ENCODE measurements at places on chromosomes 6 and 20.

- no peak for DNase-seq
Measured at GRCh38 chr20:48096957-48097890, 311.9 kb upstream of the SULF2 start.

DNA sequence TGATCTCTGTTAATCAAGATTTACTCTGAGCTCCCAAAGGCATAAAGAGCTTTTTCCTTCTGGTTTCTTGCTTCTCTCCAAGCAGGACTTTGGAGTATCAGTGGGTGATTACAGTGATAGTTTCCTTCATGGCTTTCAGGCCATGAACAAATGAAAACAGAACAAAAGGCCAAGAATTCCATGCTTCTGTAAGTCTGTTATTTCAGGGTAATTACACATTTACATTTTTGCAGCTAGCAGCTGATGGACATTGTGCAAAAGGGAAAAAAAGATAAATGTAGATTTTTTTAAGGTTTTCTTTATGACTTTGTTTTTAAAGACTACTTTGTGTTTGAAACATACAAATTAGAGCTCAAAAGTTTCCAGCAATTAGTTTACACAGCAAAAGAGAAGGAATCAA is 441.6 kb downstream of the PLCB1 start:
- no peak for DNase-seq

GRCh38 chr20:1844325-1845162 is 50.7 kb upstream of the SIRPA start:
- no peak for DNase-seq

DNA sequence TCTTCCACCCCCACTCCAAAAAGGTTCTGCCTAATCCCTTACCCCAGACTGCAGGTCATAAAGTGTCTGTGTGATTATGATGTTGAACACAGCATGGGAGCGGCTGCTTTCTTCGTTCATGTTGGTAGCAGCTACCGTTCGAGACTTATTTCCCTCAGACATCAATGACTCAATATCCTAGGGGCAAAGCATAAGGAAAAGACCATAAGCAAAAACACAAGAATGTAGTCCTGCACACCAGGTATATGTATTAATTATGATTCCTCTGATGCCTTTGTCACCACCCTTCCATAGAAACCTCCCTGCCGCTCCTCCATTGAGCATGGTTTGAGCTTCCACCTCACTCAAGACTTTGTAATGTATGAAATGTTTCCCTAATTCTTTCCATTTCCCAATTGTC is 137.2 kb downstream of the KIF13A start:
- no peak for DNase-seq

GRCh38 chr6:106080763-106081095 is 5.4 kb upstream of the PRDM1 start:
- DNase-seq, result no peak

- DNase-seq, result no peak
Measured at GRCh38 chr20:12252793-12253192, 335.1 kb downstream of the BTBD3 start.

GRCh38 chr6:48280035-48280620 is 169.1 kb upstream of the PTCHD4 start:
- no peak for DNase-seq

- no peak for DNase-seq
Measured at GRCh38 chr20:25053255-25054031, 4.5 kb downstream of the ACSS1 start.

Measured in activated T-helper 2 cell treated with anti-CD3 and anti-CD28 coated beads, Interferon-gamma antibody, Interleukin-2, Interleukin-4, amounts not matched to agents 10 μg/mL and 5 μg/mL and 100 μg/mL, durations not matched to agents 14 hours and 24 hours and 36 hours (primary cell).